GM04503 (cell line): ENCODE measurements at places on chromosomes 6 and 20.

GRCh38 chr6:162798546-162799266, 70.9 kb downstream of the PACRG start:
- no peak for DNase-seq

DNA sequence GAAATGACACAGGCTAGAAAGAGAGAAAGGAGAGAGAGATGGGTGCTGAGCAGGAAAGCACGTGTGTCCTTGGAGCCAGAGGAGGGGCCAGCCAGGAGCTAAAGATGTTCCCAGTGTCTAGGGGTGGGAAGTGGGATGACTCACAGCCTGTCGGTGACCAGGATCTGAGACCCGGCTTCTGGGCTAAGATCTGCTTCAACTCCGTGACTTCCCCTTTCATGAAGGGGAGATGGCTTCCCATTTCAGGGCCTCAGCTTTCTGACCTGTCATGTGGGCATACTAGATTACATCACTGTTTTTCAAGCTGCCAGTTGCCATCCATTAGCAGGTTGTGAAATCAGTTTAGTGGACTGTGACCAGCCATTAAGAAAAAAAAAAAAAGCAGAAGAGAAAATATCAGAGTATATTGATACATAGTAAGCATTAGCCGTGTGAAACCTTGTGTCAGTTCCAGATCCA, 5.4 kb downstream of the TGM3 start:
- no peak for DNase-seq

- no peak for DNase-seq
These were observed 82.9 kb downstream of the SCML4 start for GRCh38 chr6:107741191-107741680.

- no peak for DNase-seq
These were observed at the start of gene CNKSR3 for GRCh38 chr6:154510144-154510905. Gene CNKSR3 (minus strand): TSS chr6:154510685. CDS start chr6:154510114, 571 bp downstream.

GRCh38 chr20:47795214-47795907, 10.1 kb upstream of the SULF2 start:
- no peak for DNase-seq

DNA sequence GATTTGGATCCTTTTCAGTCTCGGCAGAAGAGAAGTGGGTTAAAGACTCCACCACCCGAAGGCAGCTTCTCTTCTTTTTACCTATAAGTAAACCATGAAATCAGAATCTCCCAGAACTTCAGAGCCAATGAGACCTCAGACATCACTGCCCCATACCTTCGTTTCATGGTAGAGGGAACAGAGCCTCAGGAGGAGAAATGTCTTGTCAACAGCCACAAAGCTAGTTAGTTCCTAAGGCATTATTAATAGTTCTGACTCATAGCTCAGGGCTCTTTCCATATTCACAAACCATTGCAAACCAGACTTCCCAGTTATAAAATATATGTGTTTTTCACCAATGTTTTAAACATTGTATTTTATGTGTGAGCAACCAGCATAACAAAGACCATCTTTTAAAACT, 118.7 kb upstream of the RIPOR2 start:
- no peak for DNase-seq

GRCh38 chr6:110528101-110528929, 51.9 kb upstream of the SLC22A16 start:
- DNase-seq: peak; percentile 93

- DNase-seq: no peak
These were observed 302.2 kb upstream of the EPHA7 start for GRCh38 chr6:93721386-93722048.

DNA sequence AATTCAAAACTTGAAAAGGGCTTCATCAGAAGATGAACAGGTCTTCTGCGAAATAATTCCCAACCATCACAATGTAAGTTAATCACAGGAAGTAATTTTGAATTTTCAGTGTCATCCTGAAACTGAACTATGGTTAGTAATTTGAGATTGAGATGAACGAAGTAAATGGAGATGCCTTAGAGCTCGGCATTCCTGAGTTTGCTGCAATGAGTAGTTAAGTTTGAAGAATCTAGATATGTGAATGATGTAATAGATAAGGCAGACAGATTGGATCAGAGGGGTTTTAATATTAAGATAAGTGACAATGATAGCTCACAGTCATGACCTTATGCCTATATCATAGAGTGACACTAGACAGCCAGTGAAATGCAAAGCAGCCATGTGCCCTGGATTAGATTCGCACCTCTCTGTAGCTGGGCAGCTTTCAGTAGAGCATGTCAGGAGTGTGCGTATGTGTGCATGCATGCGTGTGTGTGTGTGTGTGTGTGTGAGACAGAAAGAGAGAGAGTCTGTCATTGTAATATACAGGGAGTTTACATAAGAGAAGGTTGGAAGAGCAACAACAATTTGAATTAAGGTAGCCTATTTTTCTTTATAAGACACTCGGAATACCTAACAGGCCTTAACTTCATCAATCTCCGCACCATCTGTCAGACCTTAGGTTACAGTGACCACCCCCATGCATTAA, 233.0 kb downstream of the GMPR start:
- no peak for DNase-seq

DNA sequence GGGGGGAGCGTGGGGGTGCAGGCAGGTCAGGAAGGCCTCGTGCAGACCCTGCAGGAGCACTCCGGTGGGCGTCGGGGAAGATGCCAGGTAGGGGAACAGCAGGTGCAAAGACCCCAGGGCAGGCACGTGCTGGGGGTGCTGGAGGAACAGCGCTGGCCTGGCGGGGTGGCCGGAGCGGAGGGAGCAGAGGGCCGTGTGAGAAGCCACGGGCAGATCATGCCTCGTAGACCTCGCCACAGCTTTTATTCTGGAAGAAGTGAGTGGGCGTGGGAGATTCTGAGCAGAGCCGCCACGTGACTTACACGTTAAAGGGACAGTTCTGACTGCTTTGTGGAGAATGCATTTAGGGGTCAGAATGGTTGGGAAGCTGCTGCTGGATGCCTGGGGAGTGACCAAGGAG, 9.3 kb downstream of the NTSR1 start:
- no peak for DNase-seq

- no peak for DNase-seq
These were observed 19.5 kb downstream of the NHLRC1 start for GRCh38 chr6:18102783-18103509.
